M059J (cell line): ENCODE measurements at places on chromosomes 12 and 14. TPM values are rescaled to one million over a fixed set of nuclear protein-coding genes. Genes with fewer than 3 reads are reported as not detected.

DNA sequence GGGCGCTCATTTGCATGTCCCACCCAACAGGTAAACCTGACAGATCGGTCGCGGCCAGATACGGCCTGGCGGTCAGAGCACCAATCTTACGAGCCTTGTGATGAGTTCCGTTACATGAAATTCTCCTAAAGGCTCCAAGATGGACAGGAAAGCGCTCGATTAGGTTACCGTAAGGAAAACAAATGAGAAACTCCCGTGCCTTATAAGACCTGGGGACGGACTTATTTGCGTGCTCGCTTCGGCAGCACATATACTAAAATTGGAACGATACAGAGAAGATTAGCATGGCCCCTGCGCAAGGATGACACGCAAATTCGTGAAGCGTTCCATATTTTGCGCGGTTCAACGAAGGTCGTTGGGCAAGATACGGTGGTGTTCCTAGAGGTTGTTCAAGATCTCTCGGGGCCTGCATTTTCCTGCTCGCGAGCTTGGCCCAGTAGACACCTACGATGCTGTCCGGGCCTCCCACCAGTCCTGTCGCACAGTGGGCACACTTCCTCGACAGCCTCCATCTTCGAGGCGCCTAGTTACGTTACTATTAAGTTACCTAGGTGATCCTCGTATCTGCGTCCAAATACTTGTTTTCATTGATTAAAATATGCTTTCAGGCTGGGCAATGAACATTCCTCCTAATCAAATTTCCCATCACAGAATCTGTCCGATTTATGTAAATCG is at the start of gene RNU6-7:
RNU6-7 (plus strand) TSS at position 230 of the 675 bp plus-strand sequence.
- no peak for DNase-seq

- DNase-seq = no peak
Measured at GRCh38 chr12:46604684-46605083, 221.1 kb downstream of the SLC38A4 start.

DNA sequence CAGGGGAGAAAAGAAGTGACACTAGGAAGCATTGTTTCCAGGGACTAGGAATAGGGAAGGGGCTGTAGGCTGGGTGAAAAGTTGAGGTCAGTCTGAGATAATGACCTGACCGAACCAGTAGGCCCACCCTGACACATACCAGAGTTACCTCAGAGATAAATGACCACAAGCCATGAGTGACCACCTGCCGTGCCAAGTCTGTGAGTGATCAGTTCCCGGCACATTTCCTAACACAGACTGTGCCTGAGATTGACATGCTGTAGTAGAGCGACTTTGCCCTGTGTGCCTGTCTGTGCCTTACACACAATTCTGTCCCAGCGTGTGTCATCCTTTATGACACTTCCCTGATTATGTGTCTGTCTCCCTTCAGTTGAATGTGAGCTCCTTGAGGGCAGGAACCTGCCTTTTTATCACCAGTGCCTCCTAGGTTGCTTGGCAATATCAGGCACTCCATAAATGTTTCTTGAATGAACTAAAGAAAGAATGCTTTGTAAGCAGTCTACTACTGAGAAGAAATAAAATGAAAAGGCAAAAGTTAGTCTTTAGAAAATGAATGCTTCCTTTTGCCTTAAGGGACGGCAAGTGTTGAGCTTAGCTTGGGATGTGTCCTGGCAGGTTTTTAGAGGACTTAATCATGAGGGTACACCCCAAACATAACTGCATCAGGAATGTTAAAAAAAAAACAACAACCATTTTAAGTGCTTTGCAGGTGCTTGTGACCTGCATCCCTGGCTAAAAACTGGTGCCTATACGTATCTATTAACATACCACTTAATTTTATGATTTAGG is 9.6 kb upstream of the SSPN start:
- no peak for DNase-seq

DNA sequence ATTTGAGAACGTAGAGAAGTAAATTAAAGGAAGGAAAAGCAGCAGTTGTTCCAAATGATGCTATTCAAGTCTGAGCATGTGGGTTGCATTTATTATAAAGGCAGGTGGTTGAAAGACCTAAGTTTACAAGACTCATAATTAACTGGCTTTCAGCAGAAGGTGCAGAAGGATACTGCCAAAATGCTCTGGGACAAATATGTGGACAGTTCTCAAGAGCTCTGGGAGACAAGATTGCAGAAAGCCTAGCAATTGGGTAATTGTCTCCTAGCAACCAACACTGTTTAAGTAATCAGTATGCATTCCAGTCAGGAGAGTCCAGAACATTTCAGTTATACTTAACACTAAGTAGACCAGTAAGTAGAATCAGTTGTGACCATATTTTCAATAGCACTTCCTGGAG is 131.5 kb downstream of the GPR135 start:
- DNase-seq = peak; percentile 80

DNA sequence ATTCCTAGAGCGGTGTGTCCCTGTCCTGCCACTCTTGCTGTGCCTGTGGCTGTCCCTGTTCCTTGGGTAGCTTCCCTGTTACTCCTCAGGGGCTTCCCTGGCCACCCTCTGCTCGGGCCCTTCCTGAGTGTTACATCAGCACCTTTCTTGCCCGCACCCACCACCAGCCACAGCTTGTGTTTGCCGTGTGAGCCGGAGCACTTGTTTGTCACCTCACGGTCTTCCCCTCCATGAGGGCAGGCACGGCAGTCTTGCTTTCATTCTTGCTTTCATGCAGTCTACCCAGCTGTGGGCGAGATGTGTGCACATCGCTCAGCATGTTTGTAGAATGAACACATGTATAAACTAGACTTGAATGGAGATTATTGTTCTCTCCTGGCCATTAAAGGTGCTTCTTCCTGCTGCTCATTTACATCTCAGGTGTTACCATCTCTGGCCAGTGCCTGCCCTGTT is 42.0 kb downstream of the TRAF3 start:
- DNase-seq = no peak

GRCh38 chr12:128867466-128867865 is 14.2 kb downstream of the GLT1D1 start:
- no peak for DNase-seq

The NR2C1 gene
- 26.3 and 63.3 TPM in 2 replicates for total RNA-seq

DNA sequence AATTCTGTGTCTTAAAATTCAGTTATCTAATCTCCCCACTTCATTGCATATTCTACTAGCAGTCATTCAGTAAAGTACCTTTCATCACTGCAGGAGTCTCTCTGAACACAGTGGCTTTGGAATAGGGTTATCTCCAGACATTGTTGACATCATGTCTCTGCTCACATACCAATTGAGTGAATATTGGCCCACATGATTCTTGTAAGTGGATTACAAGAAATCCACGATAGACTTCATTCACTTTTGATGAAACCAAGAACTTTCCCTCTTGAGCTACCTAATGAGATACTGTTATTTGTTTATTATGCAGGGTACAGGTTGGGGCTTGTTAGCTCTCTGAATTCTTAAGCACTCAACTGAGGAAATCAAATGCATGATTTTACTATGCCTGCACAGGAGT is 284.9 kb downstream of the RAD51B start:
- DNase-seq = peak; percentile 82

The PROX2 gene
- not detected in 2 replicates for total RNA-seq

The KLHDC2 gene
- 40.8 and 65.5 TPM in 2 replicates for total RNA-seq

DNA sequence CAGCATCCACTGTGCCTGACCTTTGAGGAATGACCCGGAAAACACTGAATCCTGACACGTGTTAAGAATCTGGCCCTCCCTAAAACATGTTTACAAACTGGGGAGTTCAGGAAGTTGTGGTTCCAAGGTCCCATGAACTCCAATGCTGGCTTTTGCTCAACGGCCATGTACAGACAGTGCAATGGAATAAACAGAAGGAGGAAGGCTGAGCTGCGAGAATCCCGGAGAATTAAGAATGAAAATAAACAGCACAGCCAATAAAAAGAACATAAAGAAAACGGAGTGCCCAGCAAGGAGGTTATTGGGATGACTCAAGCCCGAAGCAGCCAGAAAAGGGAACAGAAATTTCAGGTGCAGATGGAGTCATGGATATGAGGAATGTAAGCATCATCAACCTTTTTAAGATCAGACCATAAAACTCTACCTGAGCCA is 32.3 kb downstream of the BCL11B start:
- DNase-seq = peak; percentile 3

The EML5 gene
- 0.64 and 0.96 TPM in 2 replicates for total RNA-seq

GRCh38 chr14:21672116-21672515 is 1.5 kb downstream of the OR4E1 start:
- no peak for DNase-seq

GRCh38 chr14:21846227-21846885 is 172.7 kb upstream of the OR4E1 start:
- DNase-seq = no peak

The IL31 gene
- total RNA-seq = not detected in 2 replicates
